Lung microvascular endothelial cell (primary cell): ENCODE measurements at places on chromosomes 5 and 9. TPM values are rescaled to one million over a fixed set of nuclear protein-coding genes. Genes with fewer than 3 reads are reported as not detected.
A peak's percentile ranks its signal among the peaks of the same experiment; 100 is the strongest.

GRCh38 chr5:65791712-65792673 is 70.0 kb downstream of the NLN start:
- no peak for DNase-seq

DNA sequence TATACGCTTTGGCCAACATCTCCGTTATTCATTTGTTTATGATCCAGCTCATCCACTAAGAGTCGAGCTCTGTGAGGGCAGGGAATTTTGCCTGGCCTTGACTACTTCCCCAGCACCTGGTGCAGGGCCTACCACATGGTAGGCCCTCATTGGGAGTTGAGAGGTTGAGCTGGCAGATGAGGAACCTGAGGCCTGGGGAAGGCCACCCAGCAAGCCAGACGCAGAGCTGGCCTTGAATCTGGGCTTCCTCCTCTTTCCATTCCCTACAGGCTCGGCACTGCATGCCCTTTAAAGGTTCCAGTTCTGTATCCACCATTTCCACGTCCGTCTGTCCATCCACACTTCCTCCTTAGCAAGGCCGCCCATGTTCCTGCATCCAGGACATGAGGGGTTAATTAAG is 24.2 kb downstream of the KCNMB1 start:
- no peak for DNase-seq

DNA sequence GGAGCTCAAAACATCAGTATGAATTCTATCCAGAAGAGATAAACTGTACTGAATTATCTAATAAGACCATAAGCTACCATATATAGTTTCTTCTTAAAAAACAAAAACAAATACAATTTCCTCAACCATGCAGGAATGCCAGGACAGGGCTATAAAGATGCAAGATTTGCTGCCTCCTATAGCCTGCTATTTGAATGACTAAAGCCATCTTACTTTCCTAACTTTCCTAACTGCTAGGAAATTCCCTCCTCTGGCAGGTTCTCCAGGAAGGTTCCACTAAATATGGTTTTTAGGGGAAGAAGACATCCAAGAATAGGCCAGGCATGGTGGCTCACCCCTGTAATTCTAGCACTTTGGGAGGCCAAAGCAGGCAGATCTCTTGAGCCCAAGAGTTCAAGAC is 15.1 kb downstream of the KIF27 start:
- DNase-seq, result no peak

DNA sequence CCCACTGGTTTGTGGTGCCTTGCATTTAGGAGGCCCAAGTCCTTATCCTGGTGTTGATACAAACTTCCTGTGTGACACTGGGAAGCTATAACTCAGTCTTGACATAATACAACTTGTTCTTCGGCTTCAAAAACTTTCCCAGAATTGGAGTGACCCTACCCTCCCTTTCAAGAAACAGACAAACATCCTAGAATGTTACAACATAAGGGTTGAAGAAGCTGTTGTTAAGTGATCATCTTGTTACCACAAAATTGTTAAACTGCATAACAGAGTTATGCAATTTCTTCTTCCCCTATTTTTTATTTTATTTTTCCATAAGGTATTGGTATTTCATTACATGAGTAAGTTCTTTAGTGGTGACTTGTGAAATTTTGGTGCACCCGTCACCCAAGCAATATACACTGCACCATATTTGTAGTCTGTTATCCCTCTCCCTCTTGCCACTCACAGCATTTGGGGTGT is 21.3 kb downstream of the TLR4 start:
- DNase-seq, result no peak

DNA sequence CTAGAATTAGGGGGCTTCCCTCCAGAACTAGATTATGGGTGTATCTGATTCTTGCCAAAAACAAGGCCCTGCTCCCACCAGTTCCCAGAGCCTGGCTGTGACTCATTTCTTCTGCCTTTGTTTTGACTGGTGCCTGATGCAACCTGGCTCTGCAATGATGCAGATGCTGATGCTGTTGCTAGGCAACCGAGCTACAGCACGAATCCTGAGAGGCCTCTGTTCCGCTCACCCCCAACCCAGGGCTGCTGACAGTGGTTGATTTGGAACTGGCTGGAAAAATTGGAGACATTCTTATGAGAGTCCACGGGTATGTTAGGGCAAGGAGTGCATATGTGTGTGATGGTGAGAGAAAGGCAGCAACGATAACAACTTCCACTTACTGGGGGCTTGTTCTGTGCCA is 100.3 kb downstream of the NSG2 start:
- DNase-seq, result no peak

GRCh38 chr5:157570531-157571200 is 4.9 kb downstream of the ADAM19 start:
- no peak for DNase-seq

DNA sequence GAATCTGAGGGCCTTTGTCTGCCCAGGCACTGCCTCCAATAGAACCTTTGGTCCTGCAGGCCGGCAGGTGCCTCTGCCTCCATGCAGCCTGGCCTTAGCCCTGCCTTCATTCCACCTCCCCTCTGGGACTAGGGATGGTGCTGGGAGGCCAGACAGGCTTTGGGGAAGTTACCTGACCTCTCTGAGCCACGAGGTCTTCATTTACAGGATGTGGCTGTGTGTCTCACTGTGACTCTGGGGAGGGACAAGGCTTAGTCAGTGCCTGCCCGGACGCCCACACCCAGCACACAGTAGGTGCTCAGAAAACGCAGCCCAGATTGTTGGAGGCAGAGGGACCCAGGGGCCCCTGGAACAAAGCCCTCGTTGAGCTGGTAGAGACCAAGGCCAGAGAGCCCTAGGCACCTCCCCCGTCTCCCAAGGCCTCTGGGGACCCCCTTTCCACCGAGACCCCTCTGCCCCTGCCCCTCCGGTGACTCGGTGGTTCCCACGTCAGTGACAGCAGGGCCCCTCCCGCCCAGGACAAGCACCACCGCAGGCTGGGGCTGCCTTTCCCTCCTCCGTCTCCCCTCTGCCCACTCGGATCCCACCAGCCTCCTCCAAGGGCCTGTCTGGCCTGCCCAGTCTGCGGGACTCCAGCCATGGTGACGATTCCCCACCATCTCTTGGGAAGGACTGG is 46.9 kb upstream of the EGFL7 start:
- DNase-seq, result peak; percentile 21

RXFP3 gene
- total RNA-seq, result not detected in 2 replicates

SOHLH1 gene
- total RNA-seq, result not detected in 2 replicates

TNIP1 gene
- 60.8 and 77.6 TPM in 2 replicates for total RNA-seq

CCIN gene
- under 0.01 and 0.22 TPM in 2 replicates for total RNA-seq

EDIL3 gene
- 0.40 and 0.44 TPM in 2 replicates for total RNA-seq

PRDM9 gene
- not detected in 2 replicates for total RNA-seq

SLC45A2 gene
- total RNA-seq, result under 0.01 TPM in 1 of 2 replicates, not detected in the other

SLC34A1 gene
- total RNA-seq, result not detected in 2 replicates
